ENCODE measurements at places on chromosomes 2 and 18.

DNA sequence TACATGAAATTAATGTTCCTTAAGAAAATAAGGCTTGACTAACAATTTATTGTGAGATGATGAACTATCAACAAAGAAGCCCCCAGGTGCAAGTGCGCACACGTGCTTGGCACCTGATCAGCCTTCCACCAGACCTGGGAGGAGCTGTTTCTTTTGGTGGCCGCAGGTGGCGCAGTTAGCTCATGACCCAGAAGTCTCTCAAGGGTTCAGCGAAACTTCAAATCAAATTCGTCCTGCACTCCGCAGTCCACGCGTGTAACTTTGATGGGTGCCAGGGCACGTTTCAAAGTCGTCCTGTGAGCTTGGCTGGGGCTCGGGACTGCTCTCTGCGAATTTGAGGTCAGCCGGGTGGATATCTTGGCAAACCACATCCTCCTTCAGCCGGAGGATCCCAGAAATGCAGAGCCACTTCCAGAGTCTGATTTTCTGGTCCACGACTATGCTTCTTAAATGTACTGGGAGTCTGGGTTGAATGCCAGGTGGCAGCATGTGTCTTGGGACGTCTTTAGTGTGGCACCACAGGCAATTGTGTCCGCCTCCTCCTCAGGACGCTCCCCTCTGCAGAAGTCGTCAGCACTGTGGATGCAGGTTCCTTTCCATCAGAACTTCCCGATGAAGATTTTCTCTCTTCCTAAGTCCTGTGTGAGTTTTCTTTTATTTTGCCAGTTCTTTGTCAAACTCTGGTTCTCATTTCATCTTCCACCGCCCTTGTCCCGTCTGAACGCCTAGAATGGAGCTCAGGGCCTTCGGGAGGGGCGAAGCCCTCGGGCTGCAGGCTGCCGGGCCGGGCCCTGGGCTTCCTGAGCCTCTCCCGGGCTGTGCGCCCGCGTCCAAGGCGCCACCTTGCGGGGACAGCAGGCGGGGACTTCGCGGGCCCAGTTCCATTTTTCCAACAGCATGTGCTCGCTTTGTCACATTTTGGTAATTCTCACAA lies 61.3 kb upstream of the RAPGEF4 start:
- DNase-seq = no peak

DNA sequence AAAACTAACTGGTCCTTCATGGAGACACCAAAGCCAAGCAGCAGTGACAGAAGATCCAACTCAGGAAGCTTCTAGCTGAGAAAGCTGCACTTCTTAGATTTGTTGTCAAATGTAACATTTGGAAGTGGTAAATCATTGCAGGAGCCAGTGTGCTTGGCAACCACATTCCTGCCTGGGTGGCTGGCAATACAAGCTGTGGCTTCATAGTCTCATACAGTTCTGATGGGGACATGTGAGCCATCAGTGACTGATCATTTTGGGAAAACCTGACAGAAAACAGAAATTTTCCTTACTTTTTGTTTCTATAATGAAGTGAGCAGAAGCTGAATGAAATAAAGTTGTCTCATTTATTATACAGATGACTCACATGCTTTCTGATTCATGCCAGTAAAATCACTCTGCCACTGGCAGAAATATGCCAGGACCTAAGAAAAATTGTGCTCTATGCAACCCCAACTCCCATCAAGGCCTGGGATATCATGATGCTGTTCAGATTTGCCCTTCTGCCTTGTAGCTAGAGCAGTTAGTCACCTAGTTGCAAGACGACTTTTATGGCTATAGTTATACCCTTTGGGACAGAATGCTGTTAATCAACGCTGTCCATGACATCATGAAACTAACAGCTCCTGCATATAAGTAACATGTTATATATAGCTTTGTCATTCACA lies 508.1 kb downstream of the ADCYAP1 start:
- DNase-seq = no peak

GRCh38 chr2:36380624-36381481 lies 25.3 kb downstream of the CRIM1 start:
- DNase-seq = no peak

DNA sequence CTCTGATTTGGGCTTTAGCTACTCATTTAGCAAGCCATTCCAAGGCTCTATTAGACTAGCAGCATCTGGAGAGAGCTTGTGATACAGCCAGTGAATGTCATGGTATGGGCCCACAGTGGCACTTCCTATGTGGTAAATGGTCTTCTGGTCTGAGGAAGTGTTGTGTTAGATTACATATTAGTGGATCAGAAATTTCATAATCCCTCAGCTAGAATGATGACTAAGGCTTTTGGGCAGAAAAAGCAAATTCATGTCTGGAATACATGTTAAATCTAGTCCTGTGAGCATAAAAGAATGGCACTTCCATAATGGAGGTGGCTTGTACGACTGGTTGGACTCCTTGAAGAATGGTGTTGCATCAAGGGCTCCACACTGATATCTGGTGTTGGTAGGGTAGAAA lies 436.8 kb upstream of the CWC22 start:
- DNase-seq = no peak

- DNase-seq = no peak
Measured at GRCh38 chr2:226694149-226694548, 105.5 kb downstream of the IRS1 start.

- no peak for DNase-seq
Measured at GRCh38 chr2:106020821-106021661, 173.1 kb downstream of the UXS1 start.

GRCh38 chr18:48668466-48669179 lies 129.8 kb downstream of the CTIF start:
- DNase-seq = no peak

DNA sequence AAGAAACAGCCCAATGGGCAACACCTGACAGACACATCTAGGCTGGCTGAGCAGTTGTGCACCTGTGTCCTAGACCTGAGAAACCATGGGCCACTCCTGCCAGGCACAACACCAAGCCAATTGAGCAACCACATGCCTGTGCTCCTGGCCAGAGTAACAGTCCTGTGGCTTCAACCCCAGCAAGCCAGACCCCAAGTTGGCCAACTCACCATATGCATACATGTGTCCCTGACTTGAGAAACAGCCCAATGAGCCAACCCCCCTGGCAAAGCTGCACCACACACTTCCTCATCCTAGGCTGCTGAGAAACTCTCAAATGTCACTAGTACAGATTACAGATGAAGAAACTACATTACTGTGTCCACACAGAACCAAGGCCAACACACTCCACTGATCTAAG lies 36.6 kb downstream of the USP34 start:
- no peak for DNase-seq

Measured in activated T-helper 1 cell treated with anti-CD3 and anti-CD28 coated beads, Interleukin-2, amount 50 U/mL, for 16 hours (primary cell).